ENCODE measurements at places on chromosomes 5 and 9.

DNA sequence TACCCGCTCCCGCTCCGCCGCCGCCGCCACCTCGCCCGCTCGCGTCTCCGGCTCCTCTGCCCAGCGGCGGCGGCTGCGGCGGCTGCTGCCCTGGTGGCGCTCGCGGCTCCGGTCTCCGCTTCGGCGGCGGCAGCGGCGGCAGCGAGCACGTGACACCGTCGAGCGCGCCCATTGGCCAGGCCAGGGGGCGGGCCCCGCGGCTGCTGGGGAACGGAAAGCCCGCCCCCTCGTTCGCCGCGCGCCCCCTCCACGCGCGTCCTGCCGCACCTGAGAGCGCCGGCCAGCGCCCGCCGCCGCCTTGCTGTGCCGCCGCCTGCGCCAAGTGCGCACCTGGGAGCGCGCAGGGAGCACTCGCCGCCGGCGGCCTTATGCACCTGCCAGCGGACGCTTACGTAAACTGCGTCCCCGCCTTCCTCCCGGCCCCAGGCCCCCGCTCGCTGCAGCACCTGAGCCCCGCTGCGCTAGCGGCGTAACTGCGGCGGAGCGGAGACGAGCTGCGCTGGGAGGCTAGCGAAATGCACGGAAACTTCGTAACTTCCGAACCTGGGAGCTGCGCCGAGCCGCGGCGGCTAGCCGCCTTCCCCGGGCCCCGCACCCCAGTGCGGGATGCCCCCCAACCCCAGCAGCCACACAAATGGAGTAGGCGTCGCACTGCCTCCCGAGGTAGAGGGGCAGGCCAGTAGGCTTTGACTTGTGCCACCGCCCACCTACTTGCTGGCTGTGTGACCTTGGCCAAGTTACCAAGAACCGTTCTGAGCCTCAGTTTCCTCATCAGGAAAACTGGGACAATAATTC is at the start of gene STRBP:
TSS of gene STRBP (minus strand) at position 122 of the 795 bp plus-strand sequence. CDS start 84,452 bp downstream, outside the sequence.
- peak; percentile 67 for DNase-seq

DNA sequence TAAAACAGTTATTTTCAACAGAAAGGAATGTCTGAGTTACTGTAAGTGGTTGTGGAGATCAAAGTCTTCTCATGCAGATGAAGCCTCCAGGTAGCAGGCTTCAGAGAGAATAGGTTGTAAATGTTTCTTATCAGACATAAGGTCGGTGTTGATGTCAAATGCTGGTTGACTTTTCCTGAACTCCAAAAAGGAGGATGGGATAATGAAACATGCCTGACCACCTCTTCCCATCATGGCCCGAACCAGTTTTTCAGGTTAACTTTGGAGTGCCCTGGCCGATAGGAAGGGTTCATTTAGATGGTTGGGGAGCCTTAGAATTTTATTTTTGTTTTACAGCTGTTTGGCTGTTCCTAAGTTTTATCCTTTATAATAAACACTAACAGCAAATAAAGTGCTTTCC is 478.4 kb downstream of the ACTL7B start:
- DNase-seq: no peak

GRCh38 chr5:145976431-145977155 is 40.2 kb downstream of the SH3RF2 start:
- DNase-seq: no peak

GRCh38 chr9:93636172-93636661 is 59.8 kb downstream of the PHF2 start:
- DNase-seq: no peak

GRCh38 chr5:120769312-120769872 is 305.3 kb downstream of the PRR16 start:
- DNase-seq: no peak
